WTC11 (cell line): ENCODE measurements at places on chromosomes 12 and 14.

DNA sequence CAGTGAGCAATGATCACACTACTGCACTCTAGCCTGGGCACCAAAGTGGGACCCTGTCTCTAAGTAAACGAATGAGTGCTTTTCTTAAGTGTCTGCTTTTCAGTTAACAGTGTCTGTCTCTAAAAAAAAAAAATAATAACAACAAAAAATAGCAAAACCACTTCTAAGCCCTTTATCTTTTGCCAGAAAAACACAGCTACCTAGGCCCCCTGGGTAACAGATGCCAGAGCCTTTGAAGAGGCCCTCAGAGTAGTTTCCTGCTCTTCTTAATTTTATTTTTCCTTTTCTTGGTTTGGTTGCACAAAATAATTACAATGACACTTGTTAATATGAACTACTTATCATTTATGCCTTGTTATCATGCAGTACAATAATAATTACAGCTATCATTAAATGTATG is 32.8 kb upstream of the RAP1B start:
- DNase-seq: no peak

DNA sequence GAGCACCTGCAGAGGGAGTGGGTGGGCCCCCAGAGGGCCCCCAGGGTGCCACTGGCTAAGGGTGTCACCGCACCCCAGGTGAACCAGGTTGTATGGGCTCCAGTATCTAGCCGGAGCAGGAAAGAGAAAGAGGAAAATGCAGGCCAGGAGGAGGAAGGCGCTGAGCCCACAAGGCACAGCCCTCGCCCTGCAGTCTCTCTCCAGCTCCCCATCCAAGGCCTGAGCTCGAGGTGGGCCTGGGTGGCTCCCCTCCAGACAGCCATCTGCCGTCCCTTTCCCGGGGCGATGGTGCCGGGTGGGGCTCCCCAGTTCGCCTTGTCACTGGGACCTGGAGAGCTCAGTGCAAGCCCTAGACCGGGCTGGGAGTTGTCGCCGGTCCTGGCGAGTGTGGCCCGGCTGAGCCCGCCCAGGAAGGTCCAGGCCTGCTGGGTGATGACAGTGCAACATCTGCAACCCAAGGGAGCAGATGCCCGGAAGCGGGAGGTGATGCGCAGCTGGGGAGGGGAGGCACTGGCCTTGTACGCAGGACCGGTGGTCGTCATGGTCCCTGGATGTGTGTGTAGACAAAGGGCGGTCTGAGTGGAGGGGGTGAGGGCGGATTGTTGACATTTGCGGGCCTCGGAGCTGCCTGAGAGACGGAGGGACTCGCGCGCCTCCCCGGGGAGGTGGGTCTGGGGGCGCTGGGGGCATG is 716 bp downstream of the TMEM179 start:
- peak; percentile 12 for DNase-seq

DNA sequence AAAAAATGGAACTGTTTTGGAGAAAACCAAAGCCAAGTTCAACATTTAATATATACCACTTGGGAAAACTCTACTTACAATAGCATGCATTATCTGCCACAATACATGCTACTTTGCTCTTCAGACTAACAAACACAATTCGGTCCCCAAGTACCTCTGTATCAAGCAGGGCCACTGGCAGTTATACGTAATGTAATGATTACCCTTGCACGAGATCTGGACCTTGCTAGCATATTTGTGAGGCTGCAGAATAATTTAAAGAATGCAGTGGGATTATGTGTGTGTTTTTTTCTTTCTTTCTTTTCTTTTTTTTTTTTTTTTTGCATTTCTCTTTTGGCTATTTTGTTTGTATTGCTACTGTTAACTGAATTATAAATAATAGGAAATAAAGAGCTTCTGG is 22.8 kb upstream of the PYGL start:
- DNase-seq: no peak

DNA sequence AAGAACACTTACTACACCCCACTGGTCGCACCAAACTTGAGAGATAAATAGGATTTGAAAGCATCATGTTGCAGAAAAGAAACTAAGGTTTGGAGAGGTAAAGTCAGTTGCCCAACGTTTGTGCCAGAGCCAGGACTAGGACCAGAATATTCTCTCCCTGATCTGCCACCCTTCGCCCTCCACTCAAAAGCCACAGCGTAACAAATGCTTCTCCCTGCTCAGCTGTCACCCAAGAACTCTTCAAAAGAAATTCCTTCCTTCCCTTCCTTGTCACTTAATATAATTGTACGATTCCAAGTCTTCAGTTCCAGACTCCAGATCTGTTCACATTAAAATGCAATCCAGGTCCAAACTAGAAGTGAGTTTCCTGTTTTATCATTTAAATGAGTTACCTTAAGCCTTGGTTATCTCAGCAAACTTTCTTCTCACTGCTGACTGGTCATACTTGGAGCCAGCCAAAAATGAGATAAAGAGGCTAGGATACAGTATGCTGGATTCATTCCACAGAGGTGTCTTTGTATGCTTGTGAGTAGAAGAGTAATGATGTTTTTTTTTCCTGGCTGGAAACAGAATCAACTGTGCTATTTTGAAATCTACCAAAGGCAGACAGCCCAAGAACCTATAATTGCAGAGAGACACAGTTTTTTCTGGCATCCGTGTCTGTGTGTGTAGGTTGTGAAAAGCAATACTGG is 12.8 kb upstream of the PPFIBP1 start:
- DNase-seq: no peak

- DNase-seq: no peak
Observed at GRCh38 chr12:93229494-93230325, 148.0 kb upstream of the NUDT4 start.
